NCI-H146 (cell line): ENCODE measurements at places on chromosomes 2 and 18.
A peak's percentile ranks its signal among the peaks of the same experiment; 100 is the strongest.

- no peak for DNase-seq
Observed at GRCh38 chr2:148524519-148524919, 120.0 kb upstream of the EPC2 start.

DNA sequence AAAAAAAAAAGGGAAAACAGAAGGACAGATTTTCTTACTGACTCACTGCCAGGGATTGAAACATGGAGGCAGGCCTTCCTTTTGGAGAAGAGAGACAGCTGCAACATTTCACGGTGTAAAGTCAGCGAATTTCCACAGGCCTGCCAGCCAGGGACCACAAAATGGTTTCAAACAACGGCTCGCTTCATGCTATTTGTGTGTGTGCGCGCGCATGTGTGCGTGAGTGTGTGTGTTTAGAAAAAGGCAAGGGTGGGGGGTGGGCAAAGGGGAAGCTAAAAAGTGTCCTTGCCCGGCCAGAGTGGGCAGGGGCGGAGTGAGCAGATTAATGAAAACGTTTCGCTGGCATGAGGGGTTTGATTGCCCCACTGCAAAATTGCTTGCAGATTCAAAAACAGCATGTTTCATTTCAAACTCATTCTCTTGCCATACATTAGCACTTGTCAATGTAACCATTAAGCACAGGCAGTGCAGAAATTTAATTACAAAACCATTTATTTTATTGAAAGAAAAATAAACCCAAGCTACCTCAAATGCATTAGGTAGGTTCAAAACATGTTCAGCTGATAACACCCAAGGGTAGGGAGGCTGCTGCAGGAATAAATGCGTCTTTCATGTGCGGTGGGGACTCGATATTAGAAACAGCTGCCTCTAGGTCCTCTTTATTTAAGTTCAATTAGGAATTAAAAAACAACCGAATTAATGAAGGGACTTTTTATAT lies 182.1 kb upstream of the SIX2 start:
- no peak for DNase-seq

DNA sequence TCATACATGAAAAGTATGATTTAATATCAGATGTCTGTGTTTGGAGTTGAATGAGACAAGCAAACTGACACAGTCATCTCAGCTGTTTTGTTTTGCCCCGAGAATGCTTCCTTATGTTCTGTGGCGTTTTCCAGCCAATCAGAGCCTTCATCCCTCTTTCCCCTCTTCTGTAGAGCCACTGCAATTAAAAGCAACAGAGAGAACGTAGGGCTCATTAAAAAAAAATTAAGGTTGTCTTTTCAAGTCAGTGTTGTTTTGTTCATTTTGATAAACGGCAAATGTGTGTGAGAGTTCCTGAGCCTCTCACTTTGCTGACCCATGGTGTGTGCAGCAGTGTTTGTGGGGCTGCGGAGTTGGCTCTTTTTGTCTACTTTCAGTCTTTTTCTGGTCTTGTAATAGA lies 216.0 kb downstream of the FHOD3 start:
- DNase-seq: no peak

- no peak for DNase-seq
Observed at GRCh38 chr2:221915926-221916325, 343.8 kb upstream of the EPHA4 start.

- DNase-seq: peak; percentile 9
Observed at GRCh38 chr2:187187519-187187918, 260.5 kb downstream of the CALCRL start.

DNA sequence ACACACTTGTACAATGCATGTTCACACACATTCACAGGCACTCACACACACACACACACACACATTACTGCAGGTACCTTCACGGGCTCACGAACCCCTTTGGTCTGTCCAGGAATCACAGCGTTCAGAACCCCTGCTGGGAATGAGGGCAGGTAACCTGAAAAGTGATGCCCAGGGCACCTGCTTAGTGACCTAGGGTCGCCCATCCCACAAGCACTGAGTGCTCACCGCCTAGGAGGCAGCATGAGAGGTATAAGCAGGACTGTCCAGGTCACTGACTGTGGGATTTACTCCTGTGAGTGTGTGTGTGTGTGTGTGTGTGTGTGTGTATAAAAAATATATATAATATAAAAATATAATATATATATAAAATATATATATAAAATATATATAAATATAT lies 150.9 kb downstream of the GALR1 start:
- DNase-seq: no peak

DNA sequence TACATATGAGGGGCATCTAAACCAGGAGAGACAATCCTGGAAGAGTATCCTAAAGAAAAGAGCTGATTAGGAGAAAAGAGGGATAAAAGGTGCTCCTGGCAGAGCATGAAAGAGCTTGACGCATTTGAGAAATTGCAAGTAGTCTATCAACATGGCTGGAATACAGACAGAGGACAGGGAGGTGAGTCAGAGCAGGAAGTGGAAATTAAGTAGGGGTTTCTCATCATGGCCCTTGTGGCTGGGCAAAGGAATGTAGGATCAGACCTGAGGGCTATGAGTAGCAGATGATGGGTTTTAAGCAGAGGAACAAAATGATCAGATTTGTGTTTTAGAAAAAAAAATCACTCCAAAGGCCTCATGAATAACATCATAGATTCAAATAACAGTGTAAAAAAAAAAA lies 49.2 kb upstream of the UGP2 start:
- no peak for DNase-seq

DNA sequence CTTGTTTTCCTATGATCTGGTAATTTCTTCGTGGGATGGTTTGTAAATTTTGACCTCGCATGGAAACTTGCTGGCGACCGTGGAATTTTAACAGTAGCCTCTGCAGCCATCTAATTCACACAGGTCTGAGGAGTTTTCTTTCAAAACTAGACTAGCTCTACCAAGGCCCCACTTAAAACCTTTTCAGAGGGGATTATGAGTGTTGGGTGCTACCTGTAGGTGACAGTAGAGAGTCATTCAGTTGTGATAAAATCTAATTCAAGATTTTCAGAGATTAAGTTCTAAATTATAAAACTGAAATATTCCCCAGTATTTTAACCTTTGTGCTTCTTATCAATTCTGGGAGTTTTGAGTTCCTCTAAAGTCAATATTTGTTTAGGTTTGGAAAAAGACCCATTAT lies 31.0 kb downstream of the THSD7B start:
- DNase-seq: no peak
